Epithelial cell of alveolus of lung (primary cell): ENCODE measurements at places on chromosomes 5 and 9. TPM values are rescaled to one million over a fixed set of nuclear protein-coding genes. Genes with fewer than 3 reads are reported as not detected.

BNIP1 gene
- 21.6 and 22.8 TPM in 2 replicates for total RNA-seq

IL31RA gene
- total RNA-seq: 0.72 and 6.1 TPM in 2 replicates

PTGES gene
- 47.7 and 56.1 TPM in 2 replicates for total RNA-seq

PCDHGB6 gene
- total RNA-seq: 1.2 and 5.7 TPM in 2 replicates

CDH12 gene
- 0.52 and 2.0 TPM in 2 replicates for total RNA-seq

ESM1 gene
- total RNA-seq: 0.16 and 42.9 TPM in 2 replicates

NME5 gene
- 1.4 and 1.7 TPM in 2 replicates for total RNA-seq

TMEM267 gene
- total RNA-seq: 8.4 and 10.0 TPM in 2 replicates

CRAT gene
- 29.6 and 45.8 TPM in 2 replicates for total RNA-seq

MYMK gene
- total RNA-seq: 1.0 TPM in 1 of 2 replicates, not detected in the other

FNIP1 gene
- 19.1 and 35.1 TPM in 2 replicates for total RNA-seq

ROPN1L gene
- total RNA-seq: 0.39 TPM in 1 of 2 replicates, not detected in the other

ANKRD20A1 gene
- 0.13 TPM in 1 of 2 replicates, not detected in the other for total RNA-seq

LHX3 gene
- not detected in 2 replicates for total RNA-seq
